Endodermal cell (in vitro differentiated cells): ENCODE measurements at places on chromosomes 11 and 22. TPM values are rescaled to one million over a fixed set of nuclear protein-coding genes. Genes with fewer than 3 reads are reported as not detected.

Gene UBQLN3
- total RNA-seq: not detected in 2 replicates

Gene CBLIF
- not detected in 2 replicates for total RNA-seq

Gene FUT4
- 4.7 to 5.4 TPM (median 5.1 TPM) in 3 replicates for total RNA-seq

Gene MMP7
- total RNA-seq: not detected in 2 replicates

Gene MPPED1
- total RNA-seq: 0.41 and 0.59 TPM in 2 replicates

Gene ANAPC15
- 54.9 and 57.9 TPM in 2 replicates for total RNA-seq

Gene KCNK4
- total RNA-seq: not detected in 2 replicates

Gene PHOX2A
- 0.29 to 0.31 TPM in 2 of 3 replicates, not detected in the other for total RNA-seq

Gene MAJIN
- total RNA-seq: not detected in 2 replicates

Gene MPPED2
- 1.5 to 4.5 TPM (median 2.5 TPM) in 3 replicates for total RNA-seq

Gene TESMIN
- 53.7 and 53.8 TPM in 2 replicates for total RNA-seq

Gene ART1
- not detected in 2 replicates for total RNA-seq

Gene OR2AG2
- total RNA-seq: 0.19 to 0.20 TPM in 2 of 3 replicates, not detected in the other

Gene PKP3
- 33.7 to 45.7 TPM (median 35.4 TPM) in 3 replicates for total RNA-seq

Gene CDC42BPG
- 11.1 to 13.2 TPM (median 12.2 TPM) in 3 replicates for total RNA-seq

Gene TSPAN32
- total RNA-seq: not detected in 2 replicates

Gene KIRREL3
- 1.4 to 3.8 TPM (median 2.0 TPM) in 3 replicates for total RNA-seq

Gene VEGFB
- 56.7 and 58.9 TPM in 2 replicates for total RNA-seq

Gene OR5B17
- total RNA-seq: not detected in 2 replicates

Gene FZD4
- 48.3 and 52.1 TPM in 2 replicates for total RNA-seq

Gene TANGO2
- total RNA-seq: 10.2 to 21.8 TPM (median 20.4 TPM) in 3 replicates

Gene OR5T1
- total RNA-seq: not detected in 3 replicates

Gene MEI1
- 1.1 and 1.5 TPM in 2 replicates for total RNA-seq

Gene TIMP3
- total RNA-seq: 6.3 to 14.8 TPM (median 7.2 TPM) in 3 replicates

Gene KCNJ11
- 2.2 TPM in 2 replicates for total RNA-seq

Gene SERPING1
- 73.5 to 97.3 TPM (median 81.7 TPM) in 3 replicates for total RNA-seq

Gene APBB1
- total RNA-seq: 51.5 to 56.3 TPM (median 54.1 TPM) in 3 replicates

Gene MS4A12
- not detected in 3 replicates for total RNA-seq

Gene MACROD1
- total RNA-seq: 29.3 to 41.9 TPM (median 30.0 TPM) in 3 replicates

Gene FGF4
- 3.5 TPM in 2 replicates for total RNA-seq

Gene FADD
- 29.4 to 57.2 TPM (median 53.1 TPM) in 3 replicates for total RNA-seq

Gene STARD10
- total RNA-seq: 32.2 to 42.3 TPM (median 34.9 TPM) in 3 replicates

Gene NXPE4
- not detected in 2 replicates for total RNA-seq

Gene KCTD21
- 1.0 to 4.6 TPM (median 3.8 TPM) in 3 replicates for total RNA-seq

Gene HSPB2
- total RNA-seq: 0.33 TPM in 1 of 3 replicates, not detected in the others

Gene C11orf91
- total RNA-seq: 1.0 to 1.4 TPM in 2 of 3 replicates, not detected in the other

Gene SCGB1C1
- not detected in 2 replicates for total RNA-seq

Gene SCGB1A1
- not detected in 3 replicates for total RNA-seq

Gene SPI1
- total RNA-seq: not detected in 3 replicates

Gene TPH1
- total RNA-seq: 0.07 and 0.31 TPM in 2 replicates

Gene CSF2RB
- total RNA-seq: not detected in 2 replicates

Gene YPEL1
- total RNA-seq: 9.3 and 13.4 TPM in 2 replicates

Gene GDPD4
- total RNA-seq: not detected in 2 replicates
